ENCODE measurements at places on chromosomes 16 and 17.

DNA sequence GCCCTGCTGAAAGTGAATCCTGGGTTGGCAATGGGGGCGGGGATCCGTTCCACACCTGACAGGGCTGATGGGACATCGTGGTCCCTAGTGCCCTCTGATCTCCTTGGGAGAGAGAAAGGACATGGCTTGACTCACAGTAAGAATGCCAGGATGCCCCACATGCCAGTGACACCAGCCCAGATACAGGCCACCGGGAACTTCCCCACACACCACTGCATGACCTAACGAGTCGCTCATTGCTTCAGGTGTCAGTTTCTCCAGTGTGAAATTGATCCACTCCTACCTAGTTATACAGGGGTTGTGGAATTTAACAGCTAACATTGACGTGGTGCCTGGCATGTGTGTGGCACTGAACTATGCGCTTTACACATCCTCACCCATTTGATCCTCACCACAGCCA lies 7.5 kb downstream of the CD300LG start:
- DNase-seq, result no peak

- DNase-seq, result no peak
Measured at GRCh38 chr16:86092586-86093480, 193.9 kb downstream of the IRF8 start.

DNA sequence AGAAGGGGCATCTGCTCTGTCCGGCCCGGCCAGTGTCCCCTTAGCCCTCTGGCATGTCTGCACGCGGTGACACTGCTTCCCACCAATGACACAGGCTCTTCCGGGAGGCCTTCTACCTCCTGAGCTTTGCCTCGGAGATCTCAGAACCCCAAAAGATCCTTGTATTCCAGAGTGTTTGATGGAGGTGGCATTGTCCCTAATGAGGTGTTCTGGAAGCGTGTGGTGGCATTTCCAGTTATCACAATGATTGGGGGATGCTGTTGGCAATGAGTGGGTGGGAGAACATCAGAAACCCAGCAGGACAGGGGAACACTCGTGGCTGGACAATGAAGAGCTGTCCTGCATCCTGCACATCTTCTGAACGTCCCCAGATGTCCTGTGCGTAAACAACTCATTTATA lies 198.0 kb downstream of the XYLT1 start:
- DNase-seq, result no peak

DNA sequence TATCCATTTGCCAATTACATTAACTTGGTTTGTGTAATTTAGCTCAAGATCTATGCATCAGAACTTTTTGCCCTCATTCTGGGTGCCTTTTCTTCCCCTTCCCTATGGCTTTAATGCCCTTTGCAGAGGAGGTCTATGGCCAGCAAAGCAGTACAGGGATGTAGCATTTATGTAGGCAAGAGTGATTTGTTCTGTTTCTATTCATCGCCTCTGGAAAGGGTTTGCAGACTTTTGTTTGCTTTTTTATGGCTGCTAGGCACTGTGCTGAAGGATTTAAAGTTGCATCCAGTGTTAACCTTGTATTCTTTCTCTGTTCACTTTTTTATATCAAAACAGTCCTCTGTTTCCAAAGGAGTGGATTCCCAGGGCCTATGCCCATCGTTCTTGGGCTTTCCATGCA lies 78.0 kb downstream of the ANKFN1 start:
- DNase-seq, result no peak

DNA sequence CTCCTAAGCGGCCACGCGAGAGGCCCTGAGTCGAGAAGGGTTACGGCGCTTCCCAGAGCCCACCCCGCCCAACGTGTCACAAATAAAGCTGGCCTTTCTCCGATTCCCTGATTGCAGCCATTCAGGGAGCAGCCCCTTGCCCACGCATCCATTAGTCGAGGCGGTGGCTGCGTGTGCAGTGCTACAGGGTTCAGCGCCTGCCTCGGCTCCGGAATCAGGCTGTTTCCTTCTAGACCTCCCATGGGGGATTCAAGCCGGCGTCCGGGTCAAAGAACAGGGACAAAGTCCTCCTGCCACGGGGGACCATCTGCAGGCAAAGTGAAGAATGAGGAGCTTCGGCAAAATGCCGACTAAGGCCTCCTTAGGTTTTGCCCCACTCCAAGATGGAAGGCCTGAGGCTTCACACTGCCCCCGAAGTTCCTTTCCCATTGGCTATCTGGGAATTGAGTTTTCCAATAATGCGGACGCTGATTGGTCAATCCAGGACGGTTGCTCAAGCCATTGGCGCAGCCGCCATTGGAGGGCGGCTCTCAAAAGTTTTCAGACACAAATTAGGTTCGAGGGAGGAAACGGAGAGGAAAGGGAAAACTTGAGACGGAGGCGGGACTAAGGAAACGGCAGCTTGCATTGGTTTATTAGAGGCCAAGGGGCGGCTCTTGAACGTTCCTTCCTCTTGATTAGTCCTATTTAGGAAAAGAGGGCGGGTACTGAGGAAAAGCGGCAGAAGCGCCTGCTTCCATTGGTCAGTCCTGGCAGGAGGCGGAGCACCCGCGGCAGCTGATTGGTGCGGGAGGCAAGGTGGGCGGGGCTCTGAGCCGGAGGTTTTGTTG lies 430 bp upstream of the KATNB1 start:
- peak; percentile 97 for DNase-seq

GRCh38 chr17:10843811-10844210 lies 5.9 kb upstream of the PIRT start:
- DNase-seq, result no peak

- no peak for DNase-seq
Measured at GRCh38 chr17:66511135-66511534, 208.7 kb downstream of the PRKCA start.

DNA sequence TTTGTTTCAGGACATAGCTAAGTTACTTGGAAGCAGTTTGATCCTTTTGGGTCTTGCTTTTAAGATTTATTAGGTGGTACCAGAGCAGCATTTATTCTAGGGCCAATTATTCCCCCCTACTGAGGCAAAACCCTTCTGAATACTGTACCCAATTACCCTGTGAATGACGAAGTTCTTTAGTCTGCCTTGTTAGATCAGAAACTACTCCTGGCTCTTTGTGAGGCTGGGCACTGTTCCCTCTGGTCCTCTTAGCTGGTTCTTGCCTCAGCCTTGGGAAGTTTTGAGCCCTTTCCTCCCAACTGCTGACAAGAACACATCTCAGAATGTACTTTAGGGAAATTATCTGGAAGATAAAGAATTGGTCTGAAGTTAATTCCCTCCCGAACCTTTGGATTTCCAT lies 115.6 kb downstream of the CDK5R1 start:
- DNase-seq, result no peak

Measured in activated effector memory CD4-positive, alpha-beta T cell treated with Interleukin-2 at 50 U/mL for 16 hours (primary cell).